ENCODE measurements at places on chromosomes 2 and 18. TPM values are rescaled to one million over a fixed set of nuclear protein-coding genes. Genes with fewer than 3 reads are reported as not detected.

DNA sequence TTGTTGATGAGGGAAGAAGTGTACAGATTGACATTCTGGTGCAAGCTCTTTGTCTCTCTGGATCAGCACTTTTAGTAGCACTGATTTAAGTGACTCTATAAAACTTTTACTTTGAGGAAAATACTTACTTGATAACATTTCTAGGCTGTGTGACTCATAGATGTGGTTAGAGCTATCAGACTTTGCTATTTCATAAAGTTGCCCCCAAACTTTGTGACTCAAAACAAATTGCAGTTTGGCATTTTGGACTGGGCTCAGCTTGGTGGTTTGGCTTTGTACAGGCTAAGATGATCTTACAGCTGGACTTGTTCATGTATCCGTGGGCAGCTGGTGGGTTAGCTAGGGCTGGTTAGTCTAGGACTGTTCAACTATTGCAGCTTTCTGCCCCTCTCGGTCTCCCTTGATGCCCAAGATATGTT, 42.1 kb upstream of the GLS start:
- peak; percentile 85 for DNase-seq

DNA sequence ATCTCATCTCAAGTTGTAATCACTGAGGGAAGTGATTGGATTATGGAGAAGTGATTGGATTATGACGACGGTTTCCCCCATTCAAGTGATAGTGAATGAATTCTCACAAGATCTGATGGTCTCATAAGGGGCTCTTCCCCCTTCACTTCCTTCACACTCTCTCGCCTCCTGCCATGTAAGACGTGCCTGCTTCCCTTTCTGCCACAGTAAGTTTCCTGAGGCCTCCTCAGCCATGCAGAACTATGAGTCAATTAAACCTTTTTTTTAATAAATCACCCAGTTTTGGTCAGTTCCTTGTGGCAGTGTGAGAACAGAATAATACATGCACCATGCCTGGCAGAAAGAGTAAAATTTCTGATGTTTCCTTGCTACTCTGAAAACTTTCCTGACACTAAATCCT, 36.6 kb downstream of the CEP68 start:
- DNase-seq: no peak

Gene PDE6D
- 26.0 TPM for total RNA-seq

Gene ABHD1
- not detected for total RNA-seq

Gene CNTNAP5
- total RNA-seq: not detected

All from HFFc6 (cell line).